ENCODE measurements at places on chromosomes 13 and 19. TPM values are rescaled to one million over a fixed set of nuclear protein-coding genes. Genes with fewer than 3 reads are reported as not detected.

KLHL1 gene
- total RNA-seq, result 0.05 TPM

ZNF880 gene
- 19.0 TPM for total RNA-seq

ZSCAN4 gene
- 0.05 TPM for total RNA-seq

SPACA4 gene
- not detected for total RNA-seq

ZNF763 gene
- total RNA-seq, result 4.4 TPM

OR4F17 gene
- total RNA-seq, result not detected

CCDC8 gene
- total RNA-seq, result 10.3 TPM

C1QTNF9 gene
- total RNA-seq, result 0.38 TPM

YJEFN3 gene
- 1.0 TPM for total RNA-seq

PINLYP gene
- total RNA-seq, result 16.0 TPM

NLRP5 gene
- total RNA-seq, result not detected

ZNF552 gene
- total RNA-seq, result 7.3 TPM

- DNase-seq, result peak; percentile 68
Observed at GRCh38 chr19:1259206-1259875, 9.8 kb upstream of the CIRBP start.

GRCh38 chr13:103068836-103069235, 2.6 kb upstream of the SLC10A2 start:
- DNase-seq, result no peak

- DNase-seq, result no peak
Observed at GRCh38 chr13:95615539-95615938, 29.0 kb downstream of the DZIP1 start.

GRCh38 chr13:93201992-93202558, 24.5 kb upstream of the GPC6 start:
- DNase-seq, result no peak

DNA sequence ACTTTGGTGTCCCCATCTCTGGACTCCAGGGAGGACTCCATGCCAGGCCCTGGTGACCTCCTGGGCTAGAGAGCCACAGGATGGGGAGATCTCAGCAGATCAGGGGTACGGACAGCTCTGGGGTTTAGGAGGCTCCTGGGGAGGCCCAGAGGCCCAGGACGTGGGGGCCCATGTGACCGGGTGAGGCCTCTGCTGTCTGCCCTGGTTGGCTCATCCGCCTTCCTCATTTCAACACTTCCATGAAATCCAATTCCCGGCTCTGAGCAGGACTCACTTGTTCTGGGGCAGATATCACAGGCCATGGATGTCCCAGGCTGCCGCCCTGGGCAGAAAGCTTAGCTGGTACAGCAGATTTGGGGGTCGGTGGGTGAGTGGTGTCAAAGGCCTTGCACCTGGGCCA, 1.1 kb upstream of the PRAM1 start:
- no peak for DNase-seq

DNA sequence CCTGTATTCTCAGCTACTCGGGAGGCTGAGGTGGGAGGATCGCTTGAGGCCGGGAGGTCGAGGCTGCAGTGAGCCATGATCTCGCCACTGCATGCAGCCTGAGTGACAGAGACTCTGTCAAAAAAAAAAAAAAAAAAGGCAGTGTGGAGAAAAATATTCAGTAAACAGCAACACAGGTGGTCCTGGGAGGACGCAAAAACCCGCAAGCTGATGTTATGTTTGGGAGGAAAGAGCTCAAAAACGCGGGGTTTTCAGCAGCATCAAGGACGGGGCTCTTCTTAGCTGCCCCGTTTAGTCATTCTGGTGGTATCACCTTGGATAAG, 599 bp upstream of the ZNF784 start:
- DNase-seq, result no peak

DNA sequence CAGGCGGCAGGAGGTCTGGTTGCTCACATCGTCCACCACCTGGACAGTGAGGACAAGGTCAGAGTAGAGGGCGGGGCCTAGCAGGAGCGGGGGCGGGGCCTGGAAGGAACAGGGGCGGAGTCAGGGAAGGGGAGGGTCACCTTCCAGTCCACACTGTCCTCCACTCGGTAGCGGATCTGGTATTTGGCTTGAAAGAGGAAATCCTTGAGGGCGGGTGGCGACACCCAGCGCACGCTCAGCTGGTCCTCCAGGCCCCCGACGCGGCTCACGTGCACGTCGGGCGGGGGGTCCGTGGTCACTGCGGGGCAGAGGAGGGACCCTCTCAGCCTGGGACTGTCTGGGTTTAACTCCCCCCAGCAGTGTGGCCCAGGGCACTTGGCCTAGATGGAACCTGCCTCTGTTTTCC, 8.2 kb downstream of the REX1BD start:
- DNase-seq, result no peak

DNA sequence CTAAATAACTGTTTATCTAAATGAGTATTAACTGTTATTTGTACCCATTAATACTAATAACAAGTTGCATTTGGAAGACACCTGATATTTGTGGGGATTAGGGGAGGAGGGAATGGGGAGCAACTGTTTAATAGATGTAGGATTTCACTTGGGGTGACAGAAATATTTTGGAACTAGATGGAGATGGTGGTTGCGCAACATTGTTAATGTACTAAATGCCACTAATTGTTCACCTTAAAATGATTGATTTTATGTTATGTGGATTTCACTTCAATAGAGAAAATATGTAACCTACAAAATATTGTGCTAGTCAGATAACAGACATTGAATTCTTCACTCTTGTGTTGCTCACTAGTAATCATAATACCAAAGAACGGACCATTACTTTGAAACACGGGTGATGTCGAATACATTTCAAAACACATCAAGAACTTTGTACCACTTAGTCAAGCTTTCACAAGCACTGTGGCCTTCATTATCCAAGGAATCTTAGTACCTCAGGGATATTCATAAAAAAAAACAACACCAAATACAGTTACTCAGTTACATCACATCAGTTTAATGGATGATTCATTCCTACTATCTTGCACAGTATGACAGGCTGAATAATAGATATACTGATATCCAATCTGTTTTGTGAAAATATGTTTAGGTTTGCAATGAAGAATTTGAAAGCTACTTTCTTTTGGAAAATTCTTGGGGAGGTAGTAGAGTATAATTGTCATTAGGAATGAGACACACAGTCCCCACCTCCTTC, 721.8 kb downstream of the PCDH9 start:
- no peak for DNase-seq

- no peak for DNase-seq
Observed at GRCh38 chr19:30704771-30705330, 332.7 kb downstream of the ZNF536 start.

- no peak for DNase-seq
Observed at GRCh38 chr19:5953030-5953589, 24.8 kb downstream of the RANBP3 start.

DNA sequence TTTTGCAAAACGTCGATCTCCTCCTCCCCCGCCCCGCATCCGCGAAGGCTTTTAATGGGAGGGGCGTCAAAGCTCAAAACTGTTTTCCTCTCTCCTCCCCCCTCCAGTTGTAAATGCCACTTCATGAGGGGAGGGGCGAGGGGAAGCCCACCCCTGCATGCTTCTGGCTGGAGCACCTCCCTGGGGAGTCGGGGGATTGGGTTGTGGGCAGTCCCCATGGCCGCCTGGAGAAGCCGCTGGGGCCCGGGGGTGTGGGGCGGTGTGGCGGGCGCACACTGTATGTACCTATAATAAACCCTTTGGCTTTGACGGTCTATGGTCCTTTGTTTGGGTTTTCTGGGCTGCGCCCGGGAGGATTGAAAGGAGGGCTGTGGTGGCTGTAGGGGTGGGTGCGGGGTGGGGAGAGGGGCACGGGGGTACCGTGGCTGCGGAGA, 505 bp upstream of the SHKBP1 start:
- peak; percentile 42 for DNase-seq

DNA sequence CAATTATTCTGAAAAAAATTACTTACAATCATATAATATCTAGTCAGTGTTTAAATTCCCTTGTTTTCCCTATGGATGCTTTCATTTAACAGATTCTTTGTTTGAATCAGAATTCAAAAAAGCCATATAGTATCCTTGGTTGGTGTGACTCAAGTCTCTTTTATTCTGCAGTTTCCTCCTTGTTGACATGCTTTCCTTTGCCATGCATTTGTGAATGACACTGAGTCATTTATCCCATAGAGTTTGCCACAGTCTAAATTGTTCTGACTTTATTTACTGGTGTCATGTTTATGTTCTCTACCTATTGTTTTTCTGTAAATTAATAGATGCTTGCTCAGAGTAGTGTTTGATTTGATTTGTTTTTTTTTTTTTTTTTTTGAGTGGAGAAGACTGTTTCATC, 893.8 kb upstream of the SLC10A2 start:
- DNase-seq, result no peak

- no peak for DNase-seq
Observed at GRCh38 chr19:16051254-16052025, 24.9 kb upstream of the TPM4 start.

- no peak for DNase-seq
Observed at GRCh38 chr13:54383604-54384003, 1355.0 kb downstream of the OLFM4 start.

DNA sequence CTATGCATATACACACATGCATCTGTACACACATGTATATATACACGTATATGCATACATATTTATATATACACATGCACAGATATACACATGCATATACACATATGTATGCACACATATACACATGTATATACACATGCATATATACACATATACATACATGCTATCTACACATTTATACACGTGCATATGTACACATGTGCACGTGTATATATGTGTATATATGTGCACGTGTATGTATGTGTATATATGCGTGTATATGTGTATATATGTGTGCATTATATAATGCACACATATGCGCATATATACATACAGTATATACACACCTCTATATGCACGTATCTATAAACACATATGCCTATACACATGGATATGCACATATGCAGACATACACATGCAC, 17.8 kb downstream of the ARHGEF7 start:
- DNase-seq, result no peak

DNA sequence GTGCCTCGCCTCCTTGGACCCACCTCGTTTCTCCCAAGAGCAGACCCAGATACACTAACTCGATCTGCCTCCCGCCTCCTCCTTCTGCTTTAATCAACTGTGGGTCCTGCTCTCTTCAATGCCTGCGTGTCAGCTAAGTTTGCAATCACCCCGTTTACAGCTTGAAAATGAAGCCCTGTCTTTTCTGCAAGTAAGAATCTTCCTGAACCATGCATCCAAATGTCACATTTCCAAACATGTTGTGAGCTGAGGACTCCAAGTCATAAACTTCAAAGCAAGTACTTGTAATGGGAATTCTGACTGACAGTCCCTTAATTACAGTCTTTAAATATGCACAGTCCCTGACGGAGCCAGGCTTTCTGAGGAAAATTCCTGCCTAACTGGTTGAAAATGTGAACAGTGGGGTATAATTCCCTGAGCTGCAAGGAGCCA, 154.9 kb upstream of the UQCRFS1 start:
- DNase-seq, result no peak

GRCh38 chr19:39848392-39848791, 2.2 kb upstream of the FBL start:
- no peak for DNase-seq

GRCh38 chr19:57786906-57787305, 17.4 kb downstream of the ZNF586 start:
- no peak for DNase-seq

GRCh38 chr13:32791545-32792172, 205.4 kb downstream of the PDS5B start:
- no peak for DNase-seq

DNA sequence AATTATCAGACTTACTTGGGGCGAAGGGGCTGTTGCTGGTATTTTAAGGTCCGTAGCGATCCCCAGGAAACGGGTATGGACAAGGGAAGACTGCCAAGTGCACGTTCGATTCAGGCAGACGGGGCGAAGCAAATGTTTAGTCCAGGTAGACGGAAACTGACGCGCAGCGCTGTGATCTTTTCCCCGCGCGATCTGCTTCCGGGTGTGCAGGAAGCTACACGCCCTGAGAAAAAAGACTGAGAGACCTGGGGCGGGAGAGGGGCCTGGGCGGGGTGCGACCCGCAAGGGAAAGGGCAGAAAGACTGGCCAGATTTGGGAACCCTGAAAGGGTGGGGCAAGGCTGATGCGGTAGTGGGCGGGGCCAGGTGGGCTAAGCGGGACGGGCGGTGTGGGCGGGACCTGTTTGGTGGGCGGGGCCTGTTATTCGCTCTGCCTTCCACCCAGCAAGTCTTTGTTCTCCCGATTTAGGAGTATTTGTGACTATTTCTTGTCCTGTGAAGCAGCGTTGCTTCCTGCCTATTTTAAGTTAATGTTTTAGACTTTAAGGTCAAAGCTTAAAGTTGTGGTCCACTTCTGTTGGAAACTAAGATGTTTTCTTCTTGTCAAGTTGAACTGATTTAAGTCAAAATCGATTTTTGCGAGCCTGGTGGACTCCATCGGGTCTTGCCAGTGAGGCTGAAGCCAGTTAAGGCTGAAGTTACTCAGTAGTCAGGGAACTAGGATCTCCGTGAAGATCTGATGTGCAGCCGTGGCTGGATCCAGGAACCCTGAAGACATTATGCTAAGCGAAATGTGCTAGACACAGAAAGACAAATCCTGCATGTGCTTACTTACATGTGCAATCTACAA, at the start of gene ZNF836:
Gene ZNF836 (minus strand): TSS at position 301 of the 849 bp plus-strand sequence. CDS start 3,549 bp downstream, outside the sequence.
- DNase-seq, result peak; percentile 79

All from thymus (tissue), 14 donors.